ENCODE measurements at places on chromosomes 7 and 10.

GRCh38 chr7:120502825-120503224 is 229.8 kb downstream of the KCND2 start:
- DNase-seq = no peak

- peak; percentile 2 for DNase-seq
Measured at GRCh38 chr10:122786269-122786668, 59.4 kb downstream of the CUZD1 start.

GRCh38 chr10:43212043-43212721 is 54.7 kb downstream of the RASGEF1A start:
- DNase-seq = no peak

GRCh38 chr10:75352650-75353049 is 48.9 kb downstream of the ZNF503 start:
- no peak for DNase-seq

DNA sequence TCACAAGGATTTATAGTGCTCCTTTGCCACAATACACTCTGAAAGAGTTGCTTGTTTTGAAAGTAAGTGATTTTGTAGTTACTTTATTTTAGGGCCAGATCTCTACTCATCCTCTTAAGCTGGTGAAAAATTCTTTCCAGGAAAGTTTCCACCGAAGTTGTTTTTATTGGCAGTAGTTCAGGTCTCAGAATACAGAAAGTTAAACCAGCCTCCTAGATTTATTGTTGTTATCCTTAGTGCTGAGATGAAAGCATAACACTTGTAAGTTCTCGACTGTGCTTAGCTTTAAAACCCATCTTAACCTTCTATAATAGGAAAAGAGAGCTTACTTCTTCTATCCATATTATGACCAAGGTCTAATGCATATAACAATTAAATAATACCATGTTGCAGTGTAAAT is 5.5 kb downstream of the AP3M1 start:
- peak; percentile 42 for DNase-seq

- no peak for DNase-seq
Measured at GRCh38 chr10:2963889-2964631, 103.3 kb upstream of the PFKP start.

DNA sequence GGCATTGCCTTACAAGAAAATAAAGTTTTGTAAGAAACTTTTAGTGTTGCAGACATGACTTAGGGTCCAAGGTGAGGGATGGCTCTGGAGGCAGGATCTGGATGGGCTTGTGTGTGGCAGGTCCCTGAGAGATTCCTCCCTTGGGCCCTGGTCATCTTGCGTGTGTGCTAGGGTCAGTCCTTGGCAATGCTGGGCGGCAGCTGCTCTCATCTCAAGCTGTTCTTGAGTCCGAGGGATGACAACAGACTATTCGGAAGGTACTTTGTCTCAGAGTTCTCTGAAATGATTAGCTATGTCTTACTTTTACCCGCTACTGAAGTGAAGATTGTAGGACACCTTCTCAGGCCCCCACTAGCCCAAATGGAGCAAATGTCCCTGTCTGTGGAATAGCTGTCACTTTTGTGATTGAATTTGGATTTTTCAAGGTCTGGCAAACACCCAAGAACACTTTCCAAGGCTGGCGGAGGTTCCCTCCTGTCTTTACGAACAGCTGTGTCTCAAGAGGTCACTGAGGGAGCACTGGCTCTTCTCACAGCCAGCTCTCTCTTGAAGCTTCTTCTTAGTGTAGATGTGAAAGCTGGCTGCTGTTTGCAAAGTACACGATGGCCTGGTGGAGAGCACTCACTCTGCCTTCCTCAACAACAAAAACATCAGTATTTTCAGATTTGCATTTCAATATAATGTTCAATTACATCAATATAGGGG is 253.6 kb downstream of the STK31 start:
- no peak for DNase-seq

Measured in hindlimb muscle (tissue), 1 donor.